ENCODE measurements at places on chromosomes 2 and 18.

DNA sequence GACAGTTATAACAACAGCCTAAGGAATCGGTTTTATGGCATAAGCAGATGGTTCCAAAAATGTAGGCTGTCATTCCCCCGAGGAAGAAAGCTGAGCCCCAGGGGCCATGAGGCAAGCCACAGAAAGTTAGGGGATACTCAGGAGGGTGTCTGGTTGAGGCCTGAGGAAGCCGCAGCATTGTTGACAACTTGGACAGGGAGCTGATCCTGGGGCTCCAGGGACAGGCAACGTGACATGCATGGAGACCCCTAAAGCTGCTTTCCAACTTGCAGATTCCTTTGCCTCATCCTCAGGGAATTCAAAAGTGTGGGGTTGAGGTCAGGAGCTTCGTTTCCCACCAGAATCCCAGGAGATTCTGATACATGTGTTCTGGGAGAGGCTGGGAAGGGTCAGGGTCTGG, 20.9 kb downstream of the CELF4 start:
- DNase-seq: no peak

- DNase-seq: no peak
These were observed 19.4 kb upstream of the RRM2 start for GRCh38 chr2:10103179-10103578.

DNA sequence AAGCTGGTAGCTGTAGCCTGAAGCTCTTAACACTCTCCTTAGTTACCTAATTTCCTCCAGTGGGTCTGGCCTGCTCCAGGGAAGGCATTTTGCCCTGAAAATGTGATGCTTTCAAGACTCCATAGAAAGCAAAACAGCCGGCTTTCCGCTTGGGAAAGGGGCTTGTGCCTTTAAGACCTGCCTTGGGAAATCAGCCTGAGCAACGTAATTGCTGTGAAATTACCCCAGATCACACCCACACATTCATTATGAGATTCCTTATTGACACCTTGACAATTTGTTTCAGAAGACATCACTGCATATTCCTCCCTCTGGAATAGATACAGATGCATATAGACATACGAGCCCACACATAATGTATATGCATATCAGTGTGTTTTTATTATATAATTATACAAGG, 190.5 kb upstream of the SKOR2 start:
- DNase-seq: no peak

- no peak for DNase-seq
These were observed 16.3 kb downstream of the CAPN14 start for GRCh38 chr2:31200972-31201371.

DNA sequence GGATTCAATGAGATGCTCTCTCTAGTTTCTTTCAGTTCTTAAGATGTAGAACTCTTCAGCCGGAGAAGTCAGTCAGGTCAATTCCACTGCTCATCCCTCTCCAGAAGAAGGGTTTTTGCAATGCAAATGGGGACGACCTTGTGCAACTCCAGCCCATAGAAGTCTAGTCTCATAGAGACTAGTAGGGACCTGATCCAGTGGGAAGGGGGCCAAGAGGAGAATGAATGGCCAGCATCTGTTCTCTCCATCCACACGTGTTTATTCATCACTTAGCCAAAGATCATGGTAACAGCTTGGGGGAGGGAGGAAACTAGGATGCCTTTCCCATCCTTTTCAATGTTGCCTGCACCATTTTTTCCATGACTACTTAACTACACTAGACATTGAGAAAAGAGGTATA, 120.2 kb downstream of the LAMA3 start:
- DNase-seq: no peak

- DNase-seq: no peak
These were observed 27.8 kb upstream of the NETO1 start for GRCh38 chr18:72895548-72895947.

- DNase-seq: no peak
These were observed 38.8 kb downstream of the NRP2 start for GRCh38 chr2:205721057-205721449.

GRCh38 chr2:241935314-241935713, 65.8 kb downstream of the RTP5 start:
- no peak for DNase-seq

- no peak for DNase-seq
These were observed 373.7 kb upstream of the SMIM21 start for GRCh38 chr18:75801178-75801577.

- peak; percentile 70 for DNase-seq
These were observed 21.6 kb upstream of the SPATA3 start for GRCh38 chr2:230974096-230974913.

DNA sequence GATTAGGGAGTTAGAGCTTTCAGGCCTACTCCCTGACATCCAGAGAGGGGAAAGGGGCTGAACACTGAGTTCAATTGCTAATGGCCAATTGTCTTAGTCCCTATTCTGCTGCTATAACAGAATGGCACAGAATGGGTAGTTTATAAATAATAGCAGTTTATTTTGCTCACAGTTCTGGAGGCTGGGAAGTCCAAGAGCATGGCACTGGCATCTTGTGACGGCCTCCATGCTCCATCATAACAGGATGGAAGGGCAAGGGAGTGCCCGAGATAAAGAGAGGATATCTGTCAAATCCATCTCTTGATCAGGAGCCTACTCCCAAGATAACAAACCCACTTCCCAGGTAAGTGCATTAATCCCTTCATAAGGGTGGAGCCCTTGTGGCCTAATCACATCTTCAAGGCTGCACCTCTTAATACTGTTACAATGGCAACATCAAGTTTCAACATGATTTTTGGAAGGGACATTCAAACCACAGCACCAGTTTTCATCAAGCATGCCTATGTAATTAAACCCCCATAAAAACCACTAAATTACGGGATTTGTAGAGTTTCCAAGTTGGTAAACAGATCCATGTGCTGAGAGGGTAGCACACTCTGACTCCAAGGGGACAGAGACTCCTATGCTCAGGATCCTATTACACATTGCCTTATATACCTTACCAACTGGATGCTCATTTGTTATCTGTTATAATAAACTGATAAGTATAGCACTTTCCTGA, 44.6 kb downstream of the BAZ2B start:
- DNase-seq: no peak

- DNase-seq: no peak
These were observed 188.2 kb downstream of the PLCL1 start for GRCh38 chr2:197992482-197993133.

- DNase-seq: no peak
These were observed 8.5 kb downstream of the NFE2L2 start for GRCh38 chr2:177256026-177256425.

DNA sequence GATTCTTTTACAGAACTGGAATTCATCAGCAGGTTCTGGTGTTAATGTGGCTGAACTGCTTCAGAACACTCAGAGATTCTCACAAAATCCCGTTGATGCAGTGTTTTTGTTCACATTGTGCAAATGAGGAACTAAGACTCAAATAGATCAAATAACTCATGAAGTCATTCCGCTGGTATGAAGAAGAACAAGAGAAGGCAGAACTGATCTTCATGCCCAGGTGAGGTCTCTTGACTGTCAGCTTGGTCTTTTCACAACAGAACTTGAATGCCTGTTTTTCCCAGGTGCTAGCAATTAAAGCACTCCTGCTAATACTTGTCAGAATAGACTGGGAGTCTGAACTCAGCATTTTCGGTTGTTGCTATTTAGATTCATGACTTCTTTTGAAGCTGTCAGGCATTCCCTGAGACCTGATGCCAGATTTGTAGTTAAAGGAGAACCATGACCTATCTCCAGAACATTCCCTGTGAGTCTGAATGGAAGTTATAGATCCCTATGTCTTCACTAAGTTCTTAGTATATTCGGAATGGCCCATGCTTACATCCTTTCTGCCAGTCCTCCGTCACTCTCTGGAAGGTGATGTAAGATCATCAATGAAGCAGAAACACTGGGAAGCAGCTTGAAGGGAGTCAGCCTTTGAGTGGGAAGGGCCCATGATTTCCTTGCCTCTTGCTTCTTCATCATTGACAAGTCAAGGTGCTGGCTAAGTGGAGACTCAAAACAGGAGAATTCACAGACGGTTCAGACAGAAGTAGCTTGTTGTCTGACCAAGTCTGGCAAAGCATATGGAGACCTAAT, 155.7 kb downstream of the MTCL1 start:
- no peak for DNase-seq

DNA sequence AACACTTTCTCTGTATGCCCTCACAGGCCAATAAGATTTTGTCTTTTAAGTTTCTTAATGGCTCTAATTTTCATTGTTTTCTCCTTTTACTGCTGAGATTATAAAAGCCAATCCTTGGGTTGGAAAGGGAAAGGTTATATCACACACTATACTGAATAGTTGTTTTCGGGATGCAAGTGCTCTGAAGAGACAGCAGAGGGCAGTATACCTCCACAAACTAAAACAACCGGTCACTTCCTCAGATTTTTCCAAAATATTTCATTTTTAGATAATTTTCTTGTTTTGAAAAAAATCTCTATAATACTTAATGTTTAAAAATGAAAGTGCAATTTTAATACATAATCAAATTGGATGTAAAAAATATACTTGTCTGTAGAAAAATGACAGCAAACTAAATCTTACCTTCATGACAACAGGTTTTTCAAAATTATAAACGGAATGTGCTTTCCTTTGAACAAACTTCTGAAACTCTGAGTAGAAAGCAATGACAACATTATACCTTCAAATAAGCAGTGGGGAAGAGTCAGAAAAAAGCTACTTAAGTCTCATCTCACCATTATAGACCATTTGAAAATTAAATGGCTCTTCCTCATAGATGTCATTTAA, 82.7 kb downstream of the ORC4 start:
- DNase-seq: no peak

- no peak for DNase-seq
These were observed 11.7 kb downstream of the HSBP1L1 start for GRCh38 chr18:79975985-79976680.

Measured in GM19239 (cell line).